ENCODE measurements at places on chromosomes 7 and 10. TPM values are rescaled to one million over a fixed set of nuclear protein-coding genes. Genes with fewer than 3 reads are reported as not detected.
A peak's percentile ranks its signal among the peaks of the same experiment; 100 is the strongest.

The MYL10 gene
- 0.73 TPM for total RNA-seq

- peak; percentile 97 for DNase-seq
- H3K27ac ChIP-seq: peak overlapping the region; percentile 95
- no peaks in the 10 kb centered on the region for H3K36me3 ChIP-seq
- no peaks in the 10 kb centered on the region for H3K27me3 ChIP-seq
- H3K4me1 ChIP-seq: peaks cover 24% of the 10 kb centered on the region
Measured at GRCh38 chr7:132065193-132065988, 509.0 kb upstream of the PODXL start.

The A1CF gene
- not detected for total RNA-seq

The NEUROD6 gene
- not detected for total RNA-seq

GRCh38 chr10:61099756-61100155 is 155.8 kb upstream of the RHOBTB1 start:
- H3K27ac ChIP-seq: no peak overlapping the region
- H3K4me1 ChIP-seq: peaks cover 5% of the 10 kb centered on the region
- no peak for DNase-seq

DNA sequence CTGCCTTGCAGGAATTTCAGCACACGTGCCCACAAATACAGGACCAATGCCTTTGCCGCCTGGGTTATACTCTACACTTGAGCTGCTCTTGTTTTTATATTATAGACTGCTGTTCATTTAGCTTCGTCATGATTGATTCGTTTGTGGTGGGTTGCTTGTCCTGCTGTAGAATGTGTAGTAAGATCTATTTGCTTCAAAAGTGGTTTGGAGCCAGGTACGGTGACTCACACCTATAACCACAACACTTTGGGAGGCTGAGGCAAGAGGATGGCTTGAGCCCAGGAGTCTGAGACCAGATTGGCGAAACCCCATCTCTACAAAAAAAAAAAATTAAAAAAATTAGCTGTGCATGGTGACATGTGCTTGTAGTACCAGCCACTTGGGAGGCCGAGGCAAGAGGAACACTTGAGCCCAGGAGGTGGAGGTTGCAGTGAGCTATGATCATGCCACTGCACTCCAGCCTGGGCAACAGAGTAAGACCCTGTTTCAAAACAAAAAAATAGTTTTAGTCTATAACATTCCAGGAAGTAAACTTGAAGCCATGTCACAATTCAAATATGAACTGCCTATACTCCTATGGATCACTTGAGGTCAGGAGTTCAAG is 9.0 kb upstream of the RHBDD2 start:
- H3K4me3 ChIP-seq: no peak overlapping the region
- H3K27ac ChIP-seq: no peak overlapping the region
- peak; percentile 79 for DNase-seq
- no peaks in the 10 kb centered on the region for H3K36me3 ChIP-seq

The SLC16A12 gene
- total RNA-seq: 0.31 TPM

The CRHR2 gene
- not detected for total RNA-seq

DNA sequence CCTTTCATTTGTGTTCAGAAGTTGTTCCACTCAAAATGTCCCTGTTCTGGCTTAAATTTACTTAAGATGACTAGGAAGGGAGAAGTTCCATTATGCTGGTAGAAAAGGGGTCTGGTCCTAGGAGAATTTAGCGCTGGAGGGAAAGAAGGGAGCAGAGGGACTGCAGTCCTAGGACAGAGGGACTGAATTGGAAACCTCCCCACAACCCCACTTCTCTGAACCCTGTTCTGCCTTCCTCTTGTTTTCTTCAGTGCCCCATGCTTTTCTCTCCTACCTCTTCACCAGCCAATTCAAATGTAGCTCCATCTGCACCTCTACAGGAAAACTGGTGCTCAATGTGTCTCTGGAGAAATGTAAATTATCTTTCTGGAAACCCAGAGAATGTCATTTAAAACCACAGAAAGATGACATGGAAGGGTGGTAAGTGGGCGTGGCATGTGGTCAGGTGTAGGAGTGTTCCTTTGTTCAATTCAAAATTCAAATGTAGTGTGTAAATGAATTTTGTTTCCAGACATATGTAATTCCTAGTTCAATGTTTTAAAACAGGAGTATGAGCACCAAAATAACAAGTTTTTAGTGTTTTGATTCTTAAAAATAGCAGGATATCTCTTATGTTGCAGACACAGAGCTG is 24.0 kb upstream of the RHOBTB1 start:
- no peaks in the 10 kb centered on the region for H3K27me3 ChIP-seq
- H3K36me3 ChIP-seq: no peaks in the 10 kb centered on the region
- DNase-seq: no peak
- H3K4me1 ChIP-seq: peaks cover 21% of the 10 kb centered on the region
- no peak overlapping the region for H3K4me3 ChIP-seq
- H3K27ac ChIP-seq: no peak overlapping the region

DNA sequence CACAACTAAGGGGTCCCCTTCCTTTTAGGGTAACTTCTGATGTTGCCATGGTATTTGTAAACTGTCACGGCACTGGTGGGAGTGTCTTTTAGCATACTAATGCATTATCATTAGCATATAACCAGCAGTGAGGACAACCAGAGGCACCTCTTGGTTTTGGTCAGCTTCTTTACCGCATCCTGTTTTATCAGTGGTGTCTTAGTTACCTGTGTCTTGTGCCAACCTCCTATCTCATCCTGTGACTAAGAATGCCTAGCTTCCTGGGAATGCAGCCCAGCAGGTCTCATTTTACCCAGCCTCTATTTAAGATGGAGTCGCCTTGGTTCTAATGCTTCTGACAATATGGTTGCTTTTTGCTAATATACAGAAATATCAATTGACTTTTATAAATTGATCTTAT is 54.9 kb downstream of the AHCYL2 start:
- H3K27me3 ChIP-seq: no peaks in the 10 kb centered on the region
- no peak overlapping the region for H3K4me3 ChIP-seq
- peak; percentile 11 for DNase-seq
- no peaks in the 10 kb centered on the region for H3K4me1 ChIP-seq

DNA sequence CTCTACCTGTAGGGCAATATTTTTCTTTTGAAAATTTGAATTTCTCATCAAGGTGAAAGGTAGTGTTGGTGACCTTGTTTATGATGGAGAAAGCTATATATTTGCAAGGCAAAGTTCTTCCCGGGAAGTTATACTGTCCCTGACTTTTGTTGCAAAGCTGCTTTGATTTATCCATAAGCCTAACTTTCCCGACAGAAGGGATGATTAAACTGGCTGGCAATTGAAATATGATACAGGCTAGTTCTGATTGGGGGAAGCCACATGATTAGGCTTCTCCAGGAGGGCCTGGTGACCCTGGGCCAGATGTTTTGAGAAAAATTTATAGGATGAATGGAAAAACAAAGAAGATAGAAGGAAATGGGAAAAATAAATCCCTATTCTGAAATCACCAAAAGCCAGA is 215.5 kb downstream of the ACTR3B start:
- no peaks in the 10 kb centered on the region for H3K4me1 ChIP-seq
- no peaks in the 10 kb centered on the region for H3K27me3 ChIP-seq
- H3K27ac ChIP-seq: no peak overlapping the region
- H3K36me3 ChIP-seq: no peaks in the 10 kb centered on the region
- no peak overlapping the region for H3K4me3 ChIP-seq

DNA sequence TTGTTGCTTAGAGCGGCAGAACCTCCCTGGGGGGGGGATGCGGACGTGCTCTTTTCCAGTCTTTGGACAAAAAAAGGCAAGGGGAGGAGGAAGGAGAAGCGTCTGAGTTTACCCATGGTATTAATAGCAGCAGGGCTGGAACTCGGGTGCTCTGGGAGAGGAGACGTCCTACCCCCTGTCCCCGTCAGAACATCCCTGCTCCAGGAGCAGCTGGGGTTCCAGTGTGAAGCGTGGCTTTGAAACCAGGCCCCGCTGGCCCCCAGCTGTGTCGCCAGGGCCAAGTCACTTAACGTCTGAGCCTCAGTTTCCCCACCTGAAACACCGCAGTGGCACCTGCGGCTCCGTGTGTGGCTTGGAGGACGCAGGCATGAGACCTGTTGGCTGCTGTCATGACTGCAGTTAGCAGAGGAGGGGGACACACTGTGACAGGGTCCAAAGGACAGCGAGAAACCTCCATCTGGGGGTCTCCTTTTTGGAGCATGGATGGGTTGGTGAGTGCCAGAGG is 1.4 kb downstream of the AMZ1 start:
- no peak overlapping the region for H3K27ac ChIP-seq
- no peak for DNase-seq
- H3K4me1 ChIP-seq: peaks cover 33% of the 10 kb centered on the region
- H3K27me3 ChIP-seq: peaks cover 8% of the 10 kb centered on the region
- no peaks in the 10 kb centered on the region for H3K36me3 ChIP-seq

- no peak overlapping the region for H3K27ac ChIP-seq
- no peak for DNase-seq
- H3K4me3 ChIP-seq: no peak overlapping the region
- H3K36me3 ChIP-seq: no peaks in the 10 kb centered on the region
- H3K27me3 ChIP-seq: peaks cover 18% of the 10 kb centered on the region
Measured at GRCh38 chr7:47216439-47216838, 365.5 kb downstream of the TNS3 start.

GRCh38 chr7:47757921-47758411 is 176.1 kb upstream of the TNS3 start:
- H3K36me3 ChIP-seq: no peaks in the 10 kb centered on the region
- H3K27me3 ChIP-seq: no peaks in the 10 kb centered on the region
- DNase-seq: peak; percentile 89
- peaks cover 22% of the 10 kb centered on the region for H3K4me1 ChIP-seq

DNA sequence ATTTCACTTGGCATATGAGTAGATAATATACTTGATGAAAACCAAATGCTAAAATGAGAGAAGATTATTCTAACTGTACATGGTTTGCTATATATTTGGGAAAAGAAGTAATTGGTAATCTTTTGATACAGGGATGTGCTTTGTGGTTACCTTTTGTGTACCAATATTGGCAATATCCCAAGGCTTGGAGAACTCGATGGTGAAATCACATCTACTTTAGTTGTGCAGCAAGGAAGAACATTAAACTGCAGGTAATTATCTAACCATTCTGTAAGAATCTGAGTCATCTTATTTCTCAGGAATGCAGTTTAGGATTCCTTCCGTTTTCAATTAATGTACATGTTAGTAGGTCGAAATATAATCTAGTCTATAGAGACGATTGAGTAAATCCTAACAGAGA is 64.1 kb downstream of the SRI start:
- no peak overlapping the region for H3K27ac ChIP-seq
- H3K27me3 ChIP-seq: no peaks in the 10 kb centered on the region
- H3K36me3 ChIP-seq: no peaks in the 10 kb centered on the region
- no peak for DNase-seq
- H3K4me1 ChIP-seq: no peaks in the 10 kb centered on the region

The AP1S1 gene
- total RNA-seq: 172 TPM

DNA sequence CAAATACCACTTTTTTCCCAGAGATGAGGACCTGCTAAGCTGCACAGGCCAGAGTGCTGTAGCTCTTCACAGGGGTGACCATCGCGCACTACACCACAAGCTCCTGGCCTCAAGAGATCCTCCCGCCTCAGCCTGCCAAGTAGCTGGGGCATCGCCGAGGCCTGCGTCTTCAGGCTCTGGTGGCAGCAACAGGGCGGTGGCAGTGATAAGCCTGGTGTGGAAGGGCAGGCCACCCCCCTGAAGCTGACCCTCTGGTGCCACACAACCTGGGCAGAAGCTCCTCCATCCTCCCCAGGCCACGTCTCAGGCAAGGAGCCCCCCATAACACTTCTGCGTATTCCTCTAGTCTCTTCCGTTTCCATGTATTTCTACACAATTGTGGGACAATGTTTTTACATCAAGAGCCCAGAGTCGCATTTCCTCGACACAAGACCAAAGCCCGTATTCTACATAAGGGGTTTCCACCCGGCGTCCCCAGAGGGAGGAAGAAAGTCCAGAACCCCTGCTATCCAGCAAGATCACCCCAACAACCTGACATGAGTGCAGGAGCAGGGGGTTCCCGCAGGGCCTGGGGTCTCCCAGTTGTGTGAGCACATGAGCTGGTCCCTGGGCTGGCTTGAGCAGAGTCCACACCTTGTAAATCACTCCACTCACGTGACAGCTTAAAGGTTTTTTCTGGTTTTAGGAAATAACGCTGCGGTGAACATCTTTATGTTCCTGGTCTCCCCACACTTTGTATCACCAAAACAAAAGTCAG is 37.6 kb upstream of the NCAPG2 start:
- no peak for DNase-seq
- H3K36me3 ChIP-seq: peaks cover 4% of the 10 kb centered on the region
- H3K4me3 ChIP-seq: no peak overlapping the region
- peaks cover 23% of the 10 kb centered on the region for H3K4me1 ChIP-seq

DNA sequence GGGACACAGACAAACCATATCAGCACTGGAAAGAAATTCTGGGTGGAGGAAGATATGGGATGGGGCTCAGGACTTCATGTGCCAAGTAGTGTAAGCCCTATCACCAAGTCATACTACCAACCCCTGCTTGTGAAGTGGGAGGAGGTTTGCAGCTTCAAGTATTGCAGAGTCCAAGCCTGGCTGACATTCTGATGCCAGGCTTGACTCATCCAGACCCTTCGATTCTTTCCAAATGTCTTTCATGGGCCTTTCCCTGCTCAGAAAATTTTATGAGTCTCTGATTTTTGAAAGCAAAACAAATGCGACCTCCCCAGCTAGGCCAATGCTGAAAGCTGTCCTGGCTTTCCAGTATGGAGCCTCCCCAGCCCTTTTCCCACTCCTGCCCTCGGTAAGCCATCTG is 45.1 kb upstream of the SMNDC1 start:
- no peak for DNase-seq
- no peaks in the 10 kb centered on the region for H3K36me3 ChIP-seq
- no peak overlapping the region for H3K27ac ChIP-seq
- H3K4me3 ChIP-seq: no peak overlapping the region

The KCND2 gene
- total RNA-seq: 0.30 TPM

- no peak overlapping the region for H3K27ac ChIP-seq
- H3K36me3 ChIP-seq: no peaks in the 10 kb centered on the region
- DNase-seq: no peak
- H3K4me3 ChIP-seq: no peak overlapping the region
- peaks cover 23% of the 10 kb centered on the region for H3K27me3 ChIP-seq
- no peaks in the 10 kb centered on the region for H3K4me1 ChIP-seq
Measured at GRCh38 chr10:79009145-79009544, 59.6 kb upstream of the ZMIZ1 start.

The WASHC2C gene
- 39.6 TPM for total RNA-seq

The MCM10 gene
- 1.5 TPM for total RNA-seq

The UBTD1 gene
- total RNA-seq: 81.9 TPM

Measured in astrocyte (in vitro differentiated cells and primary cell).